COR-L47 (cell line): ENCODE measurements at places on chromosomes 1 and 21.

- no peak for DNase-seq
Measured at GRCh38 chr1:56819387-56819899, at the start of gene FYB2. TSS of gene FYB2 (minus strand) at chr1:56819404. CDS start at chr1:56819290, 114 bp downstream.

DNA sequence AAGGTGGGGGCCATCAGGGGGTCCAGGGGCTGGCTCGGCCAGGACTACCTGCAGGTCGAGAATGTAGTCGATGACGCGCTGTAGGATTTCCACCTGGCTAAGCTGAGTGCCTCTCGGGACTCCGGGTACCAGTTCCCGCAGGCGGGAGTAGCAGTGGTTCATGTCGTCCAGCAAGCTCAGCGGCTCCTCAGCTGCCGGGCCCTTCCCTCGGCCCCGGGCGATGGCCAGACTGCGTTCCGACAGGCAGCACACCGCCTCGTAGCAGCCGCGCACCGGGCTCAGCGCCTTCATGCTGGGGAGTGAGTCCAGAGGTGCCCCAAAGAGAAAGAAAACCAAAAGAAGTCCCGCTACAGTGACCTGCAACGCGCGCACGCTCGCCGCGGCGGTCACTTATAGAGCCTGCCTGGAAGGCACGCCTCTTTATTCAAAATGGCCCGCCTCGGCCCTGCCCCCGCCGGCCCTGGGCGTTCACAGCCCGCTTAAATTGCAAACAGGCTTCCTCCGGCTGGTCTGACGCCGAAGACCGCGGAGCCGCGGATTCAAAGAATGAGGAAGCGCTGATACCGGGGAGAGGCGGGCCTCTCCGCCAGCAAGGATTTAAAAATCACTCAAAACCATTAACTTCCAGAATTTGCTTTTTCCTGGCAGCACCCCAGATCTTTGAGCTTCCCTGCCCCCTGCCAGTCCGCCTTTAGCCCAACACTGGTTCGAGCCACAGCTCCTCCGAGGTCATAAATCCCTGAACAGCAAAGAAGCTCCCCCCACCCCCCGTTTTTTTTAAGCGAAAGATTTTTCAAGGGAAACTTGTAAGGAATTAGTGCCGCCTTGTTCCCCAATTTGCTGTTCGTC is at the start of gene ID3:
TSS of gene ID3 (minus strand) at position 366 of the 849 bp plus-strand sequence. CDS start at position 291, 75 bp downstream.
- peak; percentile 93 for DNase-seq

GRCh38 chr21:18529254-18529653 is 125.7 kb upstream of the TMPRSS15 start:
- peak; percentile 70 for DNase-seq

- DNase-seq: peak; percentile 74
Measured at GRCh38 chr1:180501865-180502360, 464 bp downstream of the ACBD6 start.

DNA sequence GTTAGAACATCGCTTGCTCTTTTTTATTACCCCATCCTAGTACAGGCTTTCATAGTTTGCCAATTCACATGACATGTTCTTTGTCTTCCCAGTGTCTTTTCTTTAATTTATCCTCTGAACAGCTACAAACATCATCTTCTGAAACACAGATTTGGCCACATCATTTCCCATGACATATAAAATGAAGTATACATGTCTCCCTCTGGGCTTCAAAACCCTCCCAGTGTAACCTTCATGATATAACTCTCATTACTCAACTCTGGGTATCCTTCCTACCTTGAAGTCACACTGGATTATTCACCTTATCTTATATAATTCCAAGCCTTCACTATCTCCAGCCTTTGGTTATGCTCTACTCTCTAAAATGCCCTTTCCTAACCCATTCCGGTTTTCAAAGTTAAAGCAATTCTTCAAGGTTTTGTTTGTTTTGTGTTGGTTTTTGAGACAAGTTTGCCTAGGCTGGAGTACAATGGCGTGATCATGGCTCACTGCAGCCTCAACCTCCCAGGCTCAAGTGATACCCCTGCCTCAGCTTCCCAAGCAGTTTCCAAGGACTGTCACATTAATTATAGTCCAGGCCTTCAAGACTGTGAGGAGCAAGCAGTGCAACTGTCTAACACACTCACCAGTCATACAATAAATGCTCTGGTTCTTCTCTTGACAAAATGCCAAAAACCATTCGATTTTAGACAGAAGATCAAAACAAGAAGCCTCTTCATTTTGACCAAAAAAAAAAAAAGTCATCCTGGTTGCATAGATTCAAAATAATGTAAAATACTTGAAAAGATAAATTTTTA is 5.8 kb downstream of the RGS1 start:
- DNase-seq: no peak

DNA sequence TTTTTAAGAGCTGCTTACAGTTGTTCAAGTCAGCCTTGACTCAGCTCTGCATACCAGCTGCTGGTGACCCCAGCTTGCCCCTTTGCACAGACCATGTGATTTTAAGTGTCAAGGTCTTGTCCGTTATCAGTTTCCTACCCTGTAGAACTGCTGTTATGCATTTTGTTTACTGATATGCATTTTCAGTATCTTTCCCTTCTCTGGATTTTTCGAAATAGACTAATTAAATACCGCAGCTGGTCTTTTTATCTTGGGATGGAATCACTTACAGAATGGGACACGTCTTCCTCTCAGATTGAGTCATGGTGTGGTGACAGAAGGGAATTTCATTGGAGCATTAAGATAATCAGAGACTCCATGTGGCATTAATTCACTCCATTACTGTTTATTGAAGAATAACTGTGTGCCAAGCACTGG is 145.6 kb downstream of the FMN2 start:
- DNase-seq: no peak

GRCh38 chr21:45869121-45870007 is 112.2 kb upstream of the COL6A1 start:
- no peak for DNase-seq

- DNase-seq: no peak
Measured at GRCh38 chr1:155466617-155466972, 96.0 kb downstream of the ASH1L start.

GRCh38 chr1:2314273-2314802 is 77.0 kb downstream of the MORN1 start:
- no peak for DNase-seq

DNA sequence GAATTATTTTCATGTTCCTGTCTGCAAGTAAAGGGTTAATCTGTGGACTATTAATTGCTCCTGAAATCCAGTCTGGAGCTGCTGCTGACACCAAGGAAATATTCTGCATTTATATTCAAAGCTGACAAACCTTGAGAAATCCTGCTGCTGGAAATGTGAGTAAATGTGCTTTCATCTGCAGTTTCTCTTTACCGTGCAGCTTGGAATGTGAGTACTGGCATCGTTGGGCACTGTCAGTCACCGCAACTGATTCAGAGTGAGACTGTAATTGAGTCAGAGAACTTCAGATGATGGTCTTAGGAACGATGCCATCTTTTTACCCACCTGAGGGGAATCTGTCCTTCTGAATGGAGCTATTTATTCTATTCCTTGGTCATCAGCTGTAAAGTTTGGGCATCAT is 420.6 kb downstream of the SIPA1L2 start:
- no peak for DNase-seq

DNA sequence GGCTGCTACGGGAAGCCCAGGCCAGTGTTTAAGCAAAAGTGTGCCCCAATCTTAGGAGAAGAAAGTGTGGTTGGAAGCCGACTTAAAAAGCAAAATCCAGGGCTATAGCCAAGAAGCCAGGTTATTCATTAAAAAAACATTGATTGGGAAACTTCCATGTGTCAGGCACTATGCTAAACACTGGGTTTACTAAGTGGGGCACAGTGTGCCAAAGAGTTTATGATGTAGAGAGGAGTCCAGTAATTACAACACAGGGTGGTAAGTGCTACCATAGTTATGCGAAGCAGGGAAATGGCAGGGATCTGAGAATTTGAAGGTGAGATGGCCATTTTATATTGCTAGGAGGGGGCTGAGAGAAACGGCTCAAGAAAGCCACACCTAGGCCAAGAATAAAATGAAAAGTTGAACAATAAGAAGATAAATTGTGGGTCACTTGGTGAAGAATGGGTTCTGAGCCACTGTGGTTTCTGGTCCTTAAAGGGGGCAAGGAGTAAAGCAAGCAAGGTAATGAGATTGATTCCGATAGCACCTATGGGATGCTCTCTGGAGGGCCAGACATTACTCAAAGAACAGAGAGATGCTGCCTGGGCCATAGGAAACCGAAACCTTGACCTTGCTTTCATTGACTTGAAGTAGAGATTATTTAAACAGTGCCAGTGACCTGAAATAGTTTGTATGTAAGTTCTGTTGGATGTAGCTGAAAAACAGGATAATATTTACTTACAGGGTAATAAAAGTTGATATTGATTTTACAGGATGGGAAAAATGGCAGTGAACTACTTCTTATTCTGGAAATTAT is 177.8 kb downstream of the GIPC2 start:
- no peak for DNase-seq

- DNase-seq: no peak
Measured at GRCh38 chr1:210830034-210831028, 303.6 kb downstream of the KCNH1 start.

- DNase-seq: peak; percentile 54
Measured at GRCh38 chr1:37434292-37435225, 39.8 kb upstream of the ZC3H12A start.

- no peak for DNase-seq
Measured at GRCh38 chr1:42221952-42222606, 57.5 kb upstream of the GUCA2A start.

DNA sequence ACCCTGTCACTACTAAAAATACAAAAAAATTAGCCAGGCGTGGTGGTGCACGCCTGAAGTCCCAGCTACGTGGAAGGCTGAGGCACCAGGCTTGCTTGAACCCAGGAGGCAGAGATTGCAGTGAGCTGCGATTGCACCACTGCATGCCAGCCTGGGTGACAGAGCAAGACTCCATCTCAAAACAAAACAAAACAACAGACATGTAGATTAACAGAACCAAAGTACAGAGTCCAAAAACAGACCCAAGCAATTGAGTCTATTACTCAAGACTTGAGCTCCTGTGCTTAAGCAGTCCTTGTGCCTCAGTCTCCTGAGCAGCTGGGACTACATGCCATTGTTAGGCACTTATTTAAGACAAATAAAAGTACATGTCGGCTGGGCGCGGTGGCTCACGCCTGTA is 9.5 kb upstream of the ACOT11 start:
- no peak for DNase-seq

DNA sequence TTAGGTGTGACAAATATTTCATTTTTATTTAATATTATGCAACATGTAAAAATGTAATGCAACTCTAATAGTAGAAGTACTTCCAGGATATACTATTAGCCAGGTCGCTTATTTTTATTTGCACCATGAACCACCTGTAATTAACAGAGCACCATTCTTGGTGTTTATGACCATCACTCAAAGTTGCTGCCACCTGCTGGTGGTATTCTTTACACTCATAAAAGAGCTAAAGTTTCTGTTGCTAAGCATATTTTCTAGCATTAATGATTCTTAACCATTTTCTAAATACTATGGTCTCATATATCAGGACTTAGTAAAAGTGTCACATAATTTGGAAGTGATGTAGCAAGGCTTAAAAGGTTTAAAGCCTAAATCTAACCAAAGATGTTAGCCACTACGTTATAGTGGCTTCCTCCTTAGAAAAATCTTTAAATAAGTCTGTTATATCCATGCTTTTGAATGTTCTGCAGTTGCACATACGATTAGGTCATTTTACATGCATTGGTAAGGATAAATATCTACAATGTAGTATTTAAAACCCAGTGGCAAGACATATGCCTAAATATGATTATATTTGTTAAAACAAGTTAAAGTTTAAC is 244.5 kb downstream of the NEGR1 start:
- DNase-seq: peak; percentile 64
